Inflammatory macrophage (primary cell): ENCODE measurements at places on chromosomes 16 and 17.

GRCh38 chr16:54281535-54282201 lies 4.9 kb downstream of the IRX3 start:
- no peak for DNase-seq

GRCh38 chr17:39812466-39812865 lies 51.6 kb downstream of the IKZF3 start:
- DNase-seq, result no peak

DNA sequence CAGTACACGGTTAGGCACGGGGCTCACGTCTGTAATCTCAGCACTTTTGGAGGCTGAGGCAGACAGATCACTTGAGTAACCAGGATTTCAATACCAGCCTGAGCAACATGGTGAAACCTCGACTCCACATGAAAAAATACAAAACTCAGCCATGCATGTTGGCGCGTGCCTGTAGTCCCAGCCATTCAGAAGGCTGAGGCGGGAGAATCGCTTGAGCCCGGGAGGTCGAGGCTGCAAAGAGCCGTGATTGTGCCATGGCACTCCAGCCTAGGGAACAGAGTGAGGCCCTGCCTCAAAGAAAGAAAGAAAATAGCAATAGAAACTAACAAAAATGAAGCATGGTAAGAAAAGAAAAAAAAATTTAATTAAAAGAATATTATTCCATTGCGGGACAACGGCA lies 128.0 kb upstream of the CHMP6 start:
- no peak for DNase-seq

DNA sequence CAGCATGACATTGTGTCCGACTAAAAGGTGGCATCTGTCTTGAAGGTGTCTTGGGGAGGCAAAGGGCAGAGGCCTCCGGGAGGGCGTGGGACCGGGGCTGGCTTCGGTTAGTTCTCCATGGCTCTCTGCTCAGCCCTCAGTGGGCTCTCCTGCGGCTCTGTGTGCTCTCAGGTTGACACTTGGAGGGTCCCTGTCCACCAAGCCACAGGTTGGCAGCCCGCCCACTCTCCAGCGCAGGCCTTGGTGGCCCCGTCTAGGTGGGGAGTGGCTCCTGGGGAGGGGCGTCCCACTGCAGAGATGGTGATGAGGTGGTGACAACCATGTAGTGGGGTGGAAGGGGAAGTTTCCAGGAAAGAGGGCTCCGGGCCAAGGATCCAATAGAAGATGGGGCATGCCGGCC lies 31.6 kb downstream of the ADGRG5 start:
- DNase-seq, result no peak

- DNase-seq, result no peak
Observed at GRCh38 chr16:51193879-51194278, 42.8 kb upstream of the SALL1 start.

- no peak for DNase-seq
Observed at GRCh38 chr17:74767111-74767516, 9.0 kb downstream of the NAT9 start.

DNA sequence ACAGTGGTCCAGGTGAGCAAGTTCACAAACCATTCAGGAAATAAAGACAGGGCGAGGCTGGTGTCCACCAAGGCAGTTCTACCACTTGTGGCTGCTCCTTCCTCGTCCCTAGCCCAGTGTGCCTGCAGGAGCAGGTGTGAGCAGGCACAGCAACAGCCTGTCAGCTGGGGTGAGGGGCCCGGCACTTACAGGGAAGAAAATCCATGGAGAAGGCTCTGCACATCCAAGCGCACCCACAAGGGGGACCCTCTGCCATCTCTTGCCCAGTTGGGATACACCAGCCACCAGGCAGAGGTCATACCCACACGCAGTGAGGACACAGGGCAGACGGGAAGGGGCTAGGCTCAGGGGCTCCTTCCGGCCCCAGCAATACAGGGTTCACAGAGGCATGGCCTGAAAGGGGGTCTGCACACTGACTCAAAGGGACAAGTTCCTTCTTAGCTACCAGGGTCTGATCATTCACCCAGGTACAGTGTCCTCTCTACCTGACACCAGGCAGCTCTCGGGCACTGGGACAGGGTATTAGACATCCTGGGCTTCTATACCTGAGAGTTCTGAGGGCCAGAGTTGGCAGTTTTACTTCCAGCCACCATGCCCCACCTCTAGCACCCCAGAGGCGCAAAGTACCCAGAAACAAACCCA lies 27.0 kb downstream of the CDIP1 start:
- peak; percentile 39 for DNase-seq

DNA sequence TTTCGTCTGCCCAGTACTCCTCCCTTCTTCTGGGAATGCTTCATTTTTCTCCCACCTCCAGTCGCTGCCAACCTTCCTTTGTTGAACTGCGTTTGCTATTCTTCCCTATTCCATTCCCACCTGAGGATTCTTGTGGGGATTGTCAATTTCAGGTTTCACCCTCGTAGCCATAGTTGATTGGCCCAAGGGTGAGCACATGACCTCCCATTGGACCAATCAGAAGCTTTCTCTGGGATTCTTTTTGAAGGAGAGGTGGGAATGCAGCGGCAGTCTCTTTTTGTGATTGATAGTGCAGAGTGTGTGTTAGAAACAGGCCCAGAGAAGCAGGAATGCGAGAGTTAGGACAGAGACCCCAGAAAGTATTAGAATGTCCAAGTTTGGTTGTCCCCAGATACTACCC lies 49.1 kb upstream of the GPRC5B start:
- no peak for DNase-seq

- DNase-seq, result no peak
Observed at GRCh38 chr17:58529275-58529674, 14.8 kb upstream of the MTMR4 start.

- no peak for DNase-seq
Observed at GRCh38 chr17:4422864-4423263, 10.9 kb upstream of the SPNS3 start.

GRCh38 chr16:22890976-22891375 lies 77.0 kb downstream of the HS3ST2 start:
- DNase-seq, result no peak

GRCh38 chr17:77495575-77495974 lies 354.8 kb downstream of the SEC14L1 start:
- no peak for DNase-seq

DNA sequence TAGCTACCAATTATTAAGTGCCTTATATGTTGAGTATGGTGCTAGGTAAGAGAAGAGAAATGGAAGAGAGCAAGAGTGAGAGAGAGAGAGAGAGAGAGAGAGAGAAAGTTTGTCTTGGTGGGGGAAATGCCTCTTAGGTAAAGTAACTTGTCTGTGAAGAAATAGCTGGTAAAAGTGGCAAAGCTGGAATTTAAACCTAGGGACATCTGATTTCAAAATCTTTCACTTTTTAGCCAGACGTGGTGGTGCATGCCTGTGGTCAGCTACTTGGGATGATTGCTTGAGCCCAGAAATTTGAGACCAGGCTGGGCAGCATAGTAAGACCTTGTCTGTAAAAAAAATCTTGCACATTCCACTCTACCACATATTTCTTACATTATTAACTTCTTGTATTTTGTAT lies 23.0 kb upstream of the CDR2 start:
- no peak for DNase-seq

- DNase-seq, result peak; percentile 84
Observed at GRCh38 chr16:84357191-84357651, 11.1 kb upstream of the ATP2C2 start.

GRCh38 chr16:67770346-67770991 lies 35.9 kb downstream of the RANBP10 start:
- DNase-seq, result no peak

DNA sequence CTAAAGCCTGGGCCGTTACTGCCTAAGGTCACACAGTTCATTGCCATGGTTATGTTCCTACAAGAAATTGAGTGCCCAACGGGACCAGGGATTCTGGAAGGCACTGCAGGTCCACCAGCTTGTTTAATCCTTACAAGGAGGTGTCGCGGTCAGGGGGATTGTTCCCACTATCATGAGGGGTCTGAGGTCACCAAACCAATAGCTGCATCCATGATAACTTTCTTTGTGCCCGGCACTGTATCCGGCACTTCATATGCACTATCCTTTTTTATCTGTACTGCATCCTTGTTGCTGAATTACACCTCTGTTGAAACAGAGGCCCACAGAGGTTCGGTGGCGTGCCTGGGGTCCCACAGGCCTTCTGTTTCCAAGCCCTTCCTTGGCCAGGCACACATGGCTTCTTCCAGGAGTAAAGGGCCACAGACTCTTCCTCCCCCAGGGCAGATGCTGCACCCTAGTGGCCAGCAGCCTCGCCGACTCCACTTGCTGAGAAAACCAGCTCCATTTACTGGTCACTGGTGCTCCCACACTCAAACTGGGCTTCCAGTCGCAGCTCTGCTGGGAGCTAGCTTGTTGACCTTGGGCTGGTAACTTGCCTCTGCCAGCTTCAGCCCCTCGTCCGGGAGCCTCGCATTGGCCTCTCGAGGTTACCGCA lies 82.0 kb upstream of the PLCG2 start:
- peak; percentile 52 for DNase-seq

DNA sequence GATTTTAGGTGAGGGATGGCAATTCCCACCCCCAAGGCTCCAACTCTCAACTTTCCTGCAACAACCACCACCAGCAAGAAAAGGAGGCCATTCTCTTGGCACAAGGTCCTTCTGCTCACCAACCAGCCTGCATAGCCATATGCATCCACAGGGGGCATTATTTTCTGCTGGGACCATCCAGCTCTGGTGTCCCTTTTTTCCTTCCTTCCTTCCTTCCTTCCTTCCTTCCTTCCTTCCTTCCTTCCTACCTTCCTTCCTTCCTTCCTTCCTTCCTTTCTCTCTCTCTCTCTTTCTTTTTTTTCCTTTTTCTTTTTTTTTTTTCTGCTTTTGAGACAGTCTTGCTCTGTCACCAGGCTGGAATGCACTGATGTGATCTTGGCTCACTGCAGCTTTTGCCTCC lies 21.1 kb upstream of the COX10 start:
- DNase-seq, result no peak

- no peak for DNase-seq
Observed at GRCh38 chr17:32345951-32346600, 3.9 kb upstream of the ZNF207 start.

DNA sequence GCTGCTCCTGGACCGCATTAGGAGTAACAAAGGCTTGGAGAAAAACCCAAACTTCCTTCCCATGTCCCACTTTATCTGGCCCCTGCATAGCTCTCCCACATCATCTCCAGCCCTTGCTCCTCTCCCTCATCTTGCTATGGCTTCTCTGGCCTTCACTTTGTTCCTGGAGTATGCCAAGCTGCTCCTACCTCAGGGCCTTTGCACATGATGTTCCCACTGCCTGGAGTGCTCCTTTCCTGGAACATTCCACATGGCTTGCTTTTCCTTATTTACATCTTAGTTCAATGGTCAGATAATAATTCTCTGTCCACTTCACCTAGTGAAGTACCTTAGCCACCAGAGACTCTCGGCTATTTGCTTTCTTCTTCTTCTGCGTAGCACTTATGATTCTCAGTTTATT lies 4.3 kb upstream of the KSR1 start:
- DNase-seq, result no peak

DNA sequence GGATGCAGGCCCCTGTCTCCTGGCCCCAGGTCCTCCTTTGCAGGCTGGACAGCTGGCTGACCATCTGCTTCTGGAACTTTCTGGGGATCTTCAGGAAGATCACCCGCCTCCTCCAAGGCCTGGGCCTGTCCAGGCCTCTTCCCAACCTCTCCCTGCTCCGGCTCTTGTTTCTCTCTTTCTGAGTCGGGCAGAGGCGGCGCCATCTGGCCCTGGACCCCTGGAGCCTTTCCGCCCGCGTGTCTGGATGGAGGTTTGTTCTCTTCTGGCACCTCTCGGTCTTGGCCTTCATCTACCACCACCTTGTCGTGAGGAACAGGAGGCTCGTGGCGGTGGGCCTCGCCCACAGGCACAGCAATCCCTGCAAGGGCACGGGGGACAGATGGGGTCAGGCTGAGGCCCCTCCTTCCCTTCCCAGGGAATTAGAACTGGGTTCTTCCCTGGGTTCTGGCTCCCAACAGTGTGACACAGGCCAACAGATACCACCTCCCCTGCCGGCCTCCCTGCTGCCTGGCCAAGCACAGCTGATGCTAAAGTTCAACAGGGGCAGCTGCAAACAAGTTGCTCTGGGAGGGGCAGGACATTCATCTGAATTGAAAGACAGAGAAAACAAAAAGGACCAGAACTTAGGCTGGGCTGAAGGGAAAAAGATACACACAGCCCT lies 13.3 kb downstream of the NDUFAF8 start:
- no peak for DNase-seq

- DNase-seq, result no peak
Observed at GRCh38 chr16:1528921-1529537, 4.4 kb upstream of the TMEM204 start.

DNA sequence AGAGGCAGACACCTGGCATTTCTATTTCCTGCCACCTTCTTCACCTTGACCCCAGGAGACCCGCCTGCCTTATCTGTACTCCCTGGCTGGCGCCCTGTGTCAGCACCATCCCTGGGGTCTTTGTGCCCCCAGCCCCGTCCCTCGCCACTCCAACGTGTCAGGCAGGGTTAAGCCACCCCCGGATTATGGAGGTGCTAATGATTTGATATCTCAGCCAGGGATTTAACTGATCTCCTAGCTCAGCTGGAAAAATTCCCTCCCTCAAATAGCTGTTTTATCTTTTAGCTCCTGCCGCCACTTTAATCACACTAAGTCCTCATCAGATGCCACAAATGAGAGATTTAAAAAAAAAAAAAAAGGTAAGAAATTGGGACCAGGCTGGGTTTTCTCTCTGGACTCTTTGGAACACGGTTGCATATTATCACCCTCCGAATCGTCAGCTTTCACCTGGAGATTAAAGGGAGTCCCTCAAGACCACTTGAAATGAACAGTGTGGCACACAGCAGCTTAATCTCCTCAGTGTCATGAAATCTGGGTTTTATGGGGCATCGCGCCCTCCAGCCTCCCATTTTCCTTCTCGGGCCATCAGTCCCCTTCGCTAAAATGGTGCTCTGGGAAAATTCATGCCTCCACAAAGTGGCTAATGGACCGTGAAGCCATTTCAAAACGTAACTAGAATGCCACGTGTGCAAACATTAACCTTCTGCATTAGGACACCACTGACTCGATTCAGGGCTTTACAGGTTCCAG lies 26.2 kb upstream of the WFDC1 start:
- DNase-seq, result no peak

- DNase-seq, result peak; percentile 82
Observed at GRCh38 chr16:88971371-88972097, 5.5 kb downstream of the CBFA2T3 start.

- DNase-seq, result no peak
Observed at GRCh38 chr16:1502092-1503004, 9.2 kb downstream of the TELO2 start.

GRCh38 chr17:62670202-62670821 lies 42.8 kb downstream of the MRC2 start:
- no peak for DNase-seq
